ENCODE measurements at places on chromosomes 5 and 9.

DNA sequence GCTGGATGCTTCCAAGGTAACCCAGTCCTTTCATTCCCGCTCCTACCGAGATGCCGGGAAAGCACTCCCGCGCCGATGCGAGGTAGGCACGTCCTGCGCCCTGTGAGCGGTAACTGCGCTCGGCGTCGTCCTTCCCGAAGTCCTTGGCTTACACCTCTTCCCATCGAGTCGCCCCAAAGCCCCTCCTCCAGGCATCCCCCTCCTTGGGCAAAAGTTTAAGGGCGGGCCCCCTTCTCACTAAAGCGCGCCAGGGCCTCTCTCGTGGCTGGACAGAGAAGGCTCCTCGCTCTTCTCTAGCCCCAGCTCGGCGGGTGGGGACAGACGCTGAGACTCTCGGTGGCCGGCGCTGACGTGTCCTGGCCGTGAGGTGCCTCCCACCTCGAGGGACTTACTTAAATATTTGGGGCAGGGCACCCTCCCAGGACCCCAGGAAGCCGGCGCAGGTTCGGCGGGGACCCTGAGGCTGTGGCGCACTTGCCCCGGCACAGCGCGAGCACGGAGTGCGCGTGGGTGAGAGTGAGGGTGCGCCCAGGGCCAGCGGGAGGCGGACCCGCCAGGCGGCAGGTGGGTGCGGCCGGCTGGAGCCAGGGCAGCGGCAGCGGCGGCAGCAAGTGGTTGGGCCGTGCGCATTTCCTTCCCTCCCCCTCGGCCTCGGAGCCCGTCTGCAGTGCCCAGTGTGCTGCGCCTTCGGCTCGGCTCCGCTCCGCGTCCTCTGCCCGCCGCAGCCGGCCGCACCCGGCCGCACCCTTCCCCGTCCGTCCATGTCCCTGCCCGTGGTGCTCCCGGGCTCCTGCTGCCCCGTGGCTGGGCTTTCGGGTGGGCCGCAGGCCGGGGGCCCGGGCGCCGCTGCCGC lies at the start of gene ENTREP1:
Gene ENTREP1, plus strand, starts transcription at position 667 of the 853 bp plus-strand sequence. Its CDS starts 95 bp downstream, at position 762.
- peak; percentile 7 for DNase-seq

GRCh38 chr9:87742813-87743428 lies 17.0 kb downstream of the CTSL start:
- DNase-seq: no peak

GRCh38 chr5:69468631-69469030 lies 24.0 kb upstream of the OCLN start:
- DNase-seq: no peak

DNA sequence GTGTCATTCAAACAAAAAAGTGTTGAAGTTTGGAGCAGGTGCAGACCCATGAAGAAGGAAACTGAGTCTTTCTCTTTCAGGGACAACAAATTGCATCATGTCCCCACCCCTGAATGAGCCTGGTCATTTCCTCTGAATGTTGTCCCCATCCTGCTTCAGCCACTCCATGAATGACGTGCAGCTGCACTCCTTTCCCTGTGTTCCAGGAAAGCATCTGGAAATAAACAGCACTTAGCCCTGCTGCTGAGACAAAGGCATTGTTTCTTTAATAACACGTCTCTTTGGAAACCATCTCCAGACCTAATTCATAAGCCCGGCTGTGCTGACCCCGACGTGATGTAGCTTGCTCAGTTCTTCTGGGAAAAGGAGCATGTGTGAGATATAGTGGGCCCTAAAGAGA lies 682.3 kb downstream of the BRINP1 start:
- no peak for DNase-seq

DNA sequence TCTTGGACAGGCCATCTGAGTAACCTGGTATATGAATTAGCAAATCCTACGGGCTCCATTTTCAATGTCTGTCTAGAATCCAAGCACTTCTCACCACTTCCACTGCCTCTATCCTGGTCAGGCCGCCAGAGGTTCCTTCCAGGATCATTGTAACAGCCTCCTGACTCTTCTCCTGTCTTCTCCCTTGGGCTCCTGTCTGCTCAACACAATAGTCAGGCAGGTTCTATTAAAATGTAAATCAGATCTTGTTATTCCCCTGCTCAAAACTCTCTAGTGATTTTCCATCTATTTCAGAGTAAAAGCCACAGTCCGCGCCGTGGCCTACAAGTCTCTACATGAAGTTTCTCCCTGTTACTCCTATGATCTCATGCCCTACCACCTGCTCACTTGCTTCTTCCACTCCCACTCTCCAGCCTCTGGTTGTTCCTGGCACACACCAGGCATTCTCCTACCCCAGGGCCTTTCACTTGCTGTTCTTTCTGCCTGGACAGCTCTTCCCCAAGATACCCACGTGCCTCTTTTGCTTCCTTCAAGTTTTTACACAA lies 21.7 kb downstream of the ZNF366 start:
- DNase-seq: no peak

DNA sequence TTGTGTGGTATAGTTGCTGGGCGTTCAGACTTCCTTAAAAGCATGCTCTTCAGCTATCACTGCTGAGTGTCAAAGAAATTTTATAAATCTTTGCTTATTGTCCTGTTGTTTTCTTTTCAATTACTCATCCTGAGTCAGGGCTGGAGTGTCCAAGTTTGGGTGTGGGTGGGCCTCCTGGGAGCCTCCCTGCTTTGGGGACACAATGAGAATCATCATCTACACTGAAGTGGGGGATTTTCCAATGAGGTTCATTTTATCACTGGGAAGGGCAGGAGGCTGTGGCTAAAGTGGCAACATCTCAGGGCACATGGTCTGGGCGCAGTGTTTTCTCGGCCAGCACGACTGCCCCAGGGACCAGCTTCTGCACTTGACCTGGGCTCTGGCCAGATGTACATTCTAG lies 19.5 kb downstream of the GFPT2 start:
- peak; percentile 65 for DNase-seq

DNA sequence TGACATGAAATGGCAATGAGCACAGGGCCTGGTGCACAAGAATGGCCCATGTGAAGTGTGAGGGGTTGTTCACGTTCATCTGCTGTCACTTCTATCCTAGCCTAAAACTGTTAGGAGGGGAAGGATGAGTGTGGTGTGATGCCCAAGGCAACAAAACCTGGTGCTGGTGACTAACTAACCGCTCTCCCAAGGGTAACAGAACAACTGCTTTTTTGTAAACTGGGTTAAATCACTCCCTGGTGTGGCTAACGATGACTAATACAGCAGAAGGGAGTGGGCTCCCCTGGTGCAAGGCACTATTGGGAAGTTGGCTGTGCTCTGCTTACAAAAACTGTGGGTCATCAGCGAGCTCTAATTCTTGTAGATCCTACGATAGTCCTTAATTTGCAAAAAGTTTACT lies 103.2 kb upstream of the VCAN start:
- DNase-seq: peak; percentile 88

GRCh38 chr5:8394965-8395364 lies 526.0 kb downstream of the MTRR start:
- no peak for DNase-seq

DNA sequence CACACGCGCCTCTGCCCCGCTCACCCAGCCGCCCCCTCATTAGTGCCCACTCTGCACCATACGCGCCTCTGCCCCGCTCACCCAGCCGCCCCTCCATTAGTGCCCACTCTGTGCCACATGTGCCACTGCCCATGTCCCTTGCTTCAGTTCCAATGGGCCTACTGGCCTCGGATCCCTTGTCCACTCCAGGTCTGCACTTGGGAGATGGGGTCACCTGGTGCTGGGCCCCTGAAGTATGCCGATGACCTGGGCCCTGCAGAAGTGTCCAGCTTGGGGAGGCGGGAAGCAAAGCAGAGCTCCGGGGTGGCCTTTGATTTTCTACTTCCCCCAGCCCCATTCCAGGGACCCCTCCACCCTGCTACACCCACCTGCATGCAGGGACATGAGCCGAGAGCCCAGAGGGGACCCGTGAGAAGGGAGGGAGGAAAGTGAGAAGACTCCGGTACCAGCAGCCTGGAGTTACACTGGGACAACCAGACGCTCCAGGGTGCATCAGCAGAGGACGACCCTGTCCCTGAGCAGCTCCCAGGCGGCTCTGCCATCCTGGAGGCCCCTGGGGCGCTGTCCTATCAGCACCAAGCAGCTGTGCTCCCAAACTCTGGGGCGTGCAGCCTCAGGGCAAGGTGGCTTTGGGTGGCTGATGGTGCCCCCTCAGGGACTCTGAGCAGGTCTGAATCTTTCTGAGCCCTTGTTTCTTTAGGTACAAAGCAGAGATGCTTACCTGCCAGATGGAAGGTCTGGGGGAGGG lies 140.8 kb downstream of the RXRA start:
- no peak for DNase-seq

GRCh38 chr5:66828548-66829357 lies 232.6 kb downstream of the MAST4 start:
- DNase-seq: peak; percentile 63

- no peak for DNase-seq
Observed at GRCh38 chr9:33467526-33467925, 6.2 kb downstream of the NOL6 start.

- no peak for DNase-seq
Observed at GRCh38 chr5:153572411-153573145, 82.1 kb downstream of the GRIA1 start.

DNA sequence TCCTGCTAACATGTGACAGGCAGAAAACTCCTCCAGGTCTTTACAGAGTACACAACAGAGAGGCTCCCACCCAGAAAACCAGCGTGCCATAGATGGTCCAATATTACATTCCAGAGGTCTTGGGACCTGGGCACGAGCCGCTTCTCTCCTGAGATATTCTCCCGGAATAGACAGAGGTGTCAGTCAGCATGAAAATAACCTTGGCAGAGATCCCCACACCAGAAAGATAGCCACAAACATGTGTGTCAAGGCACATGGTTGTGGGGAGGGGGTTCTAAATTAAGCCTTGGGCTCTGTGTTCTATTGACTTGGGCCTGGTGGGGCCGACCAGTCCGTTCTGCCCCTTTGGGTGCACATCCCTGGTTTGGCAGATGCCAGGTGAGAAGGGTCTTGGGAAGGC lies 78.4 kb downstream of the BOD1 start:
- no peak for DNase-seq

- DNase-seq: no peak
Observed at GRCh38 chr5:61516946-61517345, 184.9 kb downstream of the ZSWIM6 start.

DNA sequence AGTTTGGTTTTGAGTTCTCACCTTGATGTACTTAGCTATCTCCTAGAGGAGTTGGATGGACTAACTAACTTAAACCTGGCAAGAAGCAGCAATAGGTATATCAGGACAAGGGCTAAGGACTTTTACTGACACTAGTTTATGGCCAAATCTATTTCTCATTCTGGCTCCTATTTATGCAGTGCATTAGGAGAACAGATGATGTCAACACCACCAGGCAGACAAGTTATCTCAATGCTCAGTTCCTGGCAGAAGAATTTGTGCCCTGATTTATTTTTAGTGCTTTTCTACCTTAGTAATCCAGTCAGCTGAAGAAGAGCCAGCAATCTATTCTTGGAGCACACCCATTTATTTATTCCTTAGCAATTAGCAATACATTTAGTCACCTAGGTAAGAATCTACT lies 30.7 kb upstream of the MYOT start:
- DNase-seq: peak; percentile 13

- no peak for DNase-seq
Observed at GRCh38 chr5:109989161-109989560, 299.4 kb downstream of the MAN2A1 start.

DNA sequence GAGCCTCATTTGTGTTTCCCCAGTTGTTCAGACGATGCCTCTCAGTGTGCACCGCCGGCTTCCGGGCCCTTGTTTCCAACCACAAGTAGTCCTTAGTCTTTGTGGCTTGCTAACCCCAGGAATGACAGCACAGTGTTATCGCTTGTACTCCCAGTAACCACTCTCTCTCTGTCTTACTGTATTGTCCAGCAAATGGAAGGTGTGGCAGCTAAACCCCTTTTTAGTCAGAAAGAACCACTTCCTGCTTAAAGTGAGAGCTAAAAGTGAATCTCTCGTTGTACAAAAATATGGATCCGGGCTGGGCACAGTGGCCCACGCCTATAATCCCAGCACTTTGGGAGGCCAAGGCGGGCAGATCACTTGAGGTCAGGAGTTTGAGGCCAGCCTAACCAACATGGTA lies 61.3 kb downstream of the ENC1 start:
- DNase-seq: no peak

DNA sequence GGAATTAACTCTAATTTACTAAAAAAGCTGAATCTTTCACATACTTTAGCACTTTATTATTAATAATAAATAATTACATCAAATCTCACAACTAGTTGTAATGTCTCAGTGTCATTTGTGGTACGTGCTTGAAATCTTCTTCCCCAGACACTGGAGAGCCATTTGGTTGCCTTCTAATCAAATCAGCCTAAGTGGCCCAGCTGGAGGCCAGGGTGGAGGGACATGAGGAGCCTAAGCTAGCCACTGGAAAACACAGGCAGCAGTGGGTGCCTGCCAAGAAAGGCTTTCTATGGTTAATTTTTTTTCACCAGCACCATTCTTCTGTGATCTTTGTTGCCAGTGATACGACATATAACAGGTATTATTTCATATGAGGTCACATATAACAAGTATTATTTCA lies 117.0 kb downstream of the ERCC6L2 start:
- no peak for DNase-seq

DNA sequence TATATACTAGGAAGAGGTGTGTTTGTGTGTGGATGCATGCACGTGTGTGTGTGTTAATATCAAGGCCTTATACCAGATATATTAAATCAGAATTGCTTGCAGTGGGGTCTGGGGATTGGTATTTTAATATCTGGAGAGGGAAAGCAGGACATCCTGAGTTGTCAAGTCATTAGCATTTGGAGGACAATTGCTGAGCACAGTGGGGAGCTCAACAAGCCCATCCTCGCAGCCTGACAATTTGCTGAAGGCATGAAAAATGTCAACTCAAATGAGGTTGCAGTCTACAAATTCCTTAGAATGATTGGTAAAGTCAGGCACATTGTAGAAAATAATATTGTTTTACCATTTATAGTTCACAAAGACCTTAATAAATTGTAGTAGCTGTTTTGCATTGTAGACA lies 627.4 kb downstream of the LRRC70 start:
- DNase-seq: no peak

DNA sequence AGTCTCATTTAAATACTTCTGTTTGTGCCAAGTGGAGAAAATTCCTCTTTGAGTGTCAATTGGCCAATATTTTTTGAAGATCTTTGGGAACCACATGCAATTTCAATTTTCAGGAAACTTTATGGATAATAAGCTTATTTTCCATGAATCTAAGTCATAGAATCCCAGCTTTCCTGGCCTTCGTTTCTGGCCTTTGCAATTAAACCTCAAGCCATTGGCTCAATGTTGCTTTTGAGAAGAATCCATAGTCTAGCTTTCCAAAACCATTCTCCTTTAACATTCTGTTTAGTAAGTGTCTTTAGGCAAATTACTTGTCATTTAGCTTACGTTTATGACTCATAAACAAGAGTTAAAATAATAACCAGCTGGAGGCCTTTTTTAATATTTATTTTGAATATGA lies 145.0 kb upstream of the FTMT start:
- DNase-seq: no peak

All from fibroblast of skin of right quadriceps (primary cell).